ENCODE measurements at places on chromosomes 3 and 15. TPM values are rescaled to one million over a fixed set of nuclear protein-coding genes. Genes with fewer than 3 reads are reported as not detected.
A peak's percentile ranks its signal among the peaks of the same experiment; 100 is the strongest.

GRCh38 chr3:16468002-16468335 lies 45.5 kb downstream of the RFTN1 start:
- H3K4me1 ChIP-seq: peaks cover 29% of the 10 kb centered on the region
- no peaks in the 10 kb centered on the region for H3K36me3 ChIP-seq
- DNase-seq: no peak
- no peak overlapping the region for H3K4me3 ChIP-seq
- peak overlapping the region; percentile 50 for H3K27ac ChIP-seq

- no peak overlapping the region for H3K27ac ChIP-seq
- H3K4me3 ChIP-seq: no peak overlapping the region
- H3K27me3 ChIP-seq: no peaks in the 10 kb centered on the region
These were observed 26.5 kb downstream of the PLXND1 start for GRCh38 chr3:129579991-129580390.

Gene C3orf20
- total RNA-seq: not detected

DNA sequence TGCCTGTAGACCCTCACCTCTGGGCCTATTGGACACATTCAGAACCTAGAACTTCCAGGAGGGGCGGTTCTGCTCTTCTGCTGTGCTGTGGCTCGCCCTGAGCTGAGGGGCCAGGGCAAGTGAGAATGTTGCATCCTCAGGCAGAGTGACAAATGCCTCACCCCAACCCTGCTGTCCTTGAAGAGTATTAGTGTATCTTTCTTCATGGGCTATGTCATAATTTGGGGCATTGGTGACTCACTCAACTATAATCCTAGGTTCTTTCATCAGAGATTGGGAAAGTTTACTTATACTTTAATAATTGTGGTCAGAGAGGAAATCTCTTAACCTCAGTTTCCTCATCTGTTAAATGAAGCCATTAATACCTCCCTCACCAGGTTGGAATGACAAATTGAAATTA lies 143.8 kb downstream of the SV2B start:
- no peaks in the 10 kb centered on the region for H3K4me1 ChIP-seq
- no peaks in the 10 kb centered on the region for H3K36me3 ChIP-seq
- H3K27ac ChIP-seq: no peak overlapping the region
- H3K4me3 ChIP-seq: no peak overlapping the region
- H3K27me3 ChIP-seq: no peaks in the 10 kb centered on the region

- no peaks in the 10 kb centered on the region for H3K27me3 ChIP-seq
- H3K4me3 ChIP-seq: no peak overlapping the region
- DNase-seq: no peak
- no peaks in the 10 kb centered on the region for H3K4me1 ChIP-seq
- no peak overlapping the region for H3K27ac ChIP-seq
- H3K36me3 ChIP-seq: no peaks in the 10 kb centered on the region
These were observed 133.6 kb upstream of the RASGRP1 start for GRCh38 chr15:38698254-38698653.
